ENCODE measurements at places on chromosomes 16 and 17. TPM values are rescaled to one million over a fixed set of nuclear protein-coding genes. Genes with fewer than 3 reads are reported as not detected.

Gene TLCD1
- polyA plus RNA-seq = 0.52 TPM

Gene KCNJ2
- not detected for polyA plus RNA-seq

Gene CACNG4
- polyA plus RNA-seq = not detected

Gene OR3A3
- not detected for polyA plus RNA-seq

DNA sequence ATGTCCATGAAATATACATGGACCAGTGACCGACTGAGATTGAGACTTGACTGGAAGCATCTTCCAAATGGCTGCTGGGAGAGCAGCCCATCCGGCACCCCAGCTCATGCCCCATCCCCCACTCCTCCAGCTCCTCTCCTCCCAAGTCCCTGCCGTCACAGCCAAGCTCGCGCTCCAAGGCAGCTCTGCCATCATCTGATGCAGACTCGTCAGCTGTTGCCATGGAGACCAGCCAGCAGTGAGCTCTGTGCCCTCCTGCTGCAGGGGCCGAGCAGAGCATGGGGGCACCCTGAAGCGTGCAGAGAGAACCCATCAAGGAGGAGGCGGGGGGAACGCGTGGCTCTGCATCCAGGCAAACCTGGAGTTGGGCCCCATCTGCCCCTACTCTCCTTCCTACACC lies 74.5 kb upstream of the TNRC6C start:
- DNase-seq = peak; percentile 17

All from CD4-positive, alpha-beta memory T cell (primary cell).